ENCODE measurements at places on chromosomes 3 and 15.
A peak's percentile ranks its signal among the peaks of the same experiment; 100 is the strongest.

DNA sequence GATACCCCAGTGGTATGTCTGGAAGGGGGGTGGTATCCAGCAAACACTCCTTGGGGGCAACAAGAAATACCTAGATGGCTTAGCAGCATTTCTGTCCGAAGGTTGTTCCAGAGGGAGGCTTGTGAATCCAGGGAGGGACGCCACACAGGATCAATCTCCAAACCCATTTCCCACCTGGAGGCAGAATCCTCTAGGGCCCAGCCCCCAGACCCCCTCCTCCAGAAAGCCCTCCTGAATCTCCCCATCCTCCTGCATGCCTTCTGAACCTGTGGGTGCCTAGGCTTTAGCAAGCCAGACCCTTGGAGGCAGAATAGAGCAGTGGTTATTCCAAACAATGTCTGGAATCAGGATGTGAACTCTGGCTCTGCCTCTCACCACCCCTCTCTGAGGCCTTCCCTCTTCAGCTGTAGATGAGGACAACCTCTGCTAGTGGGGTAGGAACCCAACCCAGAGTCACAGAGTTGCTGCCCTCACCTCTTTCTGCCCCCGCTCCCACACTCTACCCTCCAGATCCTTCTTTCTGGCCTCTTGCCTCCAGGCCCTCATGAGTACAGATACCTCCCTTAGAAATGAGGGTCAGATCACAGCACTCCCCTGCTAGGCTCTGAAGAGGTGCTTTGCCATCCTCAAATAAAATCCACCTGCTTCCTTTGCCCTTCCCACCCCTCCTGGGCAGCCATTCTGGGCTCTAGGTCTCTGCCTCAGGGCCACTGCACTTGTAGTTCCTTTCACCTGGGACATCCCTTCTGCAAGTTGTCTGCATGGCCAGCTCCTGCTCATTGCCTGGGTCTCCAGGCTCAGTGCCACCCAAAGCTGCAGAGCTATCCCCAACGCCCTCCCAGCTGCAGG, 8.1 kb downstream of the CISH start:
- DNase-seq: no peak

GRCh38 chr3:126358038-126358815, 1.0 kb upstream of the KLF15 start:
- no peak for DNase-seq

- DNase-seq: no peak
Measured at GRCh38 chr3:137930976-137931375, 79.0 kb upstream of the CLDN18 start.

- DNase-seq: no peak
Measured at GRCh38 chr3:10950476-10951294, 41.9 kb upstream of the SLC6A1 start.

- no peak for DNase-seq
Measured at GRCh38 chr15:41824062-41824745, 3.7 kb upstream of the JMJD7 start.

GRCh38 chr3:151107177-151107576, 21.7 kb downstream of the MED12L start:
- DNase-seq: no peak

- no peak for DNase-seq
Measured at GRCh38 chr3:8954938-8955763, 8.1 kb downstream of the RAD18 start.

GRCh38 chr3:52054661-52055511, 1.5 kb downstream of the DUSP7 start:
- peak; percentile 26 for DNase-seq

- no peak for DNase-seq
Measured at GRCh38 chr15:100508641-100509300, 20.0 kb downstream of the CERS3 start.

- DNase-seq: no peak
Measured at GRCh38 chr3:98600412-98601095, 7.1 kb upstream of the CPOX start.

DNA sequence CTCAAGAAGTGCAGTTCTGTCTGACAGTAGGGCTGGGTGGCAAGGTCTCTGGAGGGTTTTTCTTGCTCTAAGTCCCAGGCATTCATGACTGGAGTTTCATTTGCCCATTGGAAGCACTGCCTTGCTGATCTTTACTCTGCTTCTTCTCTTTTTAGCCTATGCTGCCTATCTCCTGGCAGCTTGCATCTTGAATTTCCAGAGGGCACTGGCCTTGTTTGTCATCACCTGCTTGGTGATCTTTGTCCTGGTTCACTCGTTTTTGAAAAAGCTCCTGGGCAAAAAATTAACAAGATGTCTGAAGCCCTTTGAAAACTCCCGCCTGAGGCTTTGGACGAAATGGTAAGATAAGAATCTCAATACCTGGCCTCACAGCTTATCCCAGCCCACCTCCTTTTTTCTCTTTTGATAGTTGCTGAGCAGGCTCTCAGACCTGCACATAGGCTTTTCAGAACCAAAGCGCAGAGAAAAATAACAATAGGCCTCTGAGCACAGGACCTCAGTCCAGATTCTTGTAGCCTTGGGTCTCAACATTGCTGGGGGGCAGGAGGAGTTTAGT, 10.9 kb downstream of the SLC28A2 start:
- no peak for DNase-seq

- no peak for DNase-seq
Measured at GRCh38 chr15:74983725-74984231, 11.6 kb upstream of the SCAMP5 start.

- DNase-seq: no peak
Measured at GRCh38 chr3:174094669-174095068, 697.1 kb downstream of the NLGN1 start.

DNA sequence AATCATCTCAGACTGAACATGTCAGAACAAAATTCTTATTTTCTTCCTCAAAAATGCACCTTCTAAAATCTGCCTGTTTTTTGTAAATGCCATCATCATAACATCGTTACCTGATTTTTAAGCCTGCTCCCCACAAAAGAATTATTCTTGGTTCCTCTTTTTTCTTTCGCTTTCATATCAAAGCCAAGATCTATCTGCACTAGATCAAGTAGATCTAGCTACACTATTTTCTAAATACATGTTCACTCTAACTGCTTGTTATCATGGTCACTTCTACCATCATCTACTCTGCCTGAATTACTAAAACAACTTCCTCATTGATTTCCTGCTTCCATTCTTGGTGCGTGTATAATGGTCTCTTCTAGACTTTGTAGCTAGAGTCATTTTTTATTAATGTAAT, 217.7 kb downstream of the ARPP21 start:
- DNase-seq: no peak

DNA sequence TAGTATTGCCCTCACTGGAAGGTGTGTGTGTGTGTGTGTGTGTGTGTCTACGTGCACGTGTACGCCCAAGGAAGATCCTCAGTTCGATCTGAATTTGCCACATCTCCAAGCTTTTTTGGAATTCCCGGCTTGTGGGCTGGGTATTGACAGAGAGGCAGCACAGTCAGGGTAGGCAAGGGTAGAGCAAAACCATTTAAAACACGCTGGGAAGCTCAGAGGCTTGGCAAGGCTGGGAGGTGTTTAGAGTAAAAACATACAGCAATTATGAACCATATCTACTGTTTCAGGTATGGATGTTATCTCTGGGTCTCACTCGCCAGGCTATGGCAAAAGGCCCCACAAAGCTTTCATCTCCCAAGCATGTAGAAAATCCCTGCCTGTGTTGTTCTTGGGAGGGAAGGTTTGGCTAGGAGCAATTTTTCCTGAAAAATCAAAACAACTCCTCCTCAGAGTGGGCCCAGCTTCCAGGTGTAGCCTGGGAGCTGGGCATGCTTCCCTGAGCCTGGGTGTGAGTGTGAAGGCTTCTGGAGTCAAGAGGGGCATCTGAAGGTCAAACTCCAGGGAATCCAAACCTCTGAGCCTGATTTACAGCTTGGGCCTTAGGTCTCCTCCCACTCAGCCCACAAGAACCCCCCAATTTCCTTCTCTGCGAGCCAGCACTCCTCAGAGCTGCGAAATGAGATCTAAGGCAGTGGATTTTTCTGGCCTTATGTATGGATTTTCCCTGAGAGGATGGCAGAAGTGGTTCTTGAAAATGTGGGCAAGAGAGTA, 244.8 kb upstream of the TPRG1 start:
- DNase-seq: no peak

DNA sequence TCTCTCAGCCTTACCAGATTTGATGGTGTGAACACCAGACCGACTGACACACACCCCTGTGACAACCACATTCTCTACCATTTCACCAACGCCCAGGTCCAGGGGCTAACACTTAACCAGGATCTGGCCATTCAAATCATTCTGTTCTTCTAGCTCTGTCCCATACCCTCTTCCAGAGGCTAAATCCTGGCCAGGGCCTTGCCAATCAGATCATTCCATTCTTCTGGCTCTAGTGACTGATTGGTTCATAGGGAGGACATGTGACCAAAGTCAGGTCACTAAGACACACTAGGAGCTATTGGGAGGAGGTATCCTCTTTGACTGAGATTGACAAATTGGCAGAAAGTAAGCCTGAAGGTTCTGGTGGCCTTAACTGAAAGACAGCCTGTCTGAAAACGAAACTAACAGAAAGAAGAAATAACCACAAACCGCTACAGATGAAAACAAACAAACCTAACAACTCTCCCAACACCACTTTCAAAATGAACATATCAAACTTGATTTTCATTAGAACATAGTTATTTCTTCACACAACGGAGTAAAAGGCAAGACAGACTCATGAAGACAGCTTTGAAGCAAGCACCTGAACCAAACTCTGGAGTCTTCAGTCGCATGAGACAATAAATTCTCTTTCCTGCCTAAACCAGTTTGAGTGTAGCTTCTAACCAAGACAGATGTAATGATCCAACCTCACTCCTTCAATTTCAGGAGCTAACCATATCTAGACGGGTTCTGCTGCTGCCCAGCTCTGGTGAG, 68.5 kb downstream of the TRANK1 start:
- peak; percentile 15 for DNase-seq

GRCh38 chr3:100120012-100120411, 5.7 kb upstream of the FILIP1L start:
- no peak for DNase-seq

DNA sequence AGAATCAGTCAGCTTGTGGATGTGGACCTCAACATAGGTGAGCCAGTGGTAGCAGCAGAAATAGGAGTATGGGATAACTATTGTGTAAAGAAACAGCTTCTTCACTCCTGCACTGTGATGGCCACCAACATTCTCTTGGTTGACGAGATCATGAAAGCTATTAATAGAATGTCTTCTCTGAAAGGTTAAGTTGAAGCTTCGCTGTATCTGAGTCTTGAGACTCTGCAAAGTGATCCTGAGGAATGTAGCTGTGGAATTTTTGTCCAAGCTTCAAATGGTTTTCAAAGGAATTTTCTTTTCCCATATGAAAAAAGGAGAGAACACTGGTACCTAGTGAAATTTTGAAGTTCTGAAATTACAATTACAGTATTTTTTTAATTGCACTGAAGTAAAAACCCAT, 146.3 kb downstream of the GMNC start:
- no peak for DNase-seq

GRCh38 chr15:25437777-25438600, 835 bp downstream of the UBE3A start:
- peak; percentile 53 for DNase-seq

All from CD4-positive, alpha-beta T cell treated with Interleukin-6 for 4 hours (primary cell).